ENCODE measurements at places on chromosomes 3 and 15.
A peak's percentile ranks its signal among the peaks of the same experiment; 100 is the strongest.

DNA sequence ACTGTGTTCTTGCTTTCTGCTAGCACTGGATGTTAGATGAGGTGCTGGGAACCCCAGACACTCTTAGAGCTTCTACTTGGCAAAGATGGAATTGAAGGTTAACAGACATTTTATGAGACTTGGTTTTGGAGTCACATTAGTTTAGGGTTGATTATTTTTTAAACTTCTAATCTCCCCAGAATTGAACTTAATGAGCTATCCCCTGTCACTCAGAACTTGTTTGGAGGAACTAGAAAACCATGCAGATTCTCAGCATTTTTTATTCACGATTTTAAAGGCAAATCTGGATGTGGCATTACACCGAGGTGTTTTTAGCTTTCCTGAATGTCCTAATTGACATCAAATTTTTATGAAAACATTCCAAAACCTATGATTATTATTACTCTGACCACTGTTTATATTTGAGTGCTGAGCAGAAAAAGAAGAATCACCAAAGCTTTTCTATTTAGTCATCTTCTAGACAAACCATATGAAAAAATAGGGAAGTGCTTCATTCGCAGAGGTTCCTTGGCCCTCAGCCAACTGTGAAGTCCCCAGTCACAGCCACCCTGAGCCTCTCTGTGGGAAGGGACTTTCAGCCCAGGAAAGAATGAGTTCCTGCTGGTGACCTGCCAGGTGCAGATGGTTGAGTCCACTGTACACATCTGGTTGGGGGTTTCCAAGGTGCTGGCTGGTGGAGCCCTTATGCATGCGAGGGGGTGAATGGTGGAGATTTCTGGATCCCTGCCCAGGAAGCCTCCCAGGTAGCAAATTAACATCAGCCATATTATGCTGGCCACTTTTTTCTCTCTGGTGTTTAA lies 196.0 kb upstream of the TOPAZ1 start:
- no peak for DNase-seq

- no peak for DNase-seq
These were observed 1.9 kb downstream of the CSK start for GRCh38 chr15:74783808-74784175.

- no peak for DNase-seq
These were observed 724.7 kb upstream of the ZNF385D start for GRCh38 chr3:22475665-22476240.

DNA sequence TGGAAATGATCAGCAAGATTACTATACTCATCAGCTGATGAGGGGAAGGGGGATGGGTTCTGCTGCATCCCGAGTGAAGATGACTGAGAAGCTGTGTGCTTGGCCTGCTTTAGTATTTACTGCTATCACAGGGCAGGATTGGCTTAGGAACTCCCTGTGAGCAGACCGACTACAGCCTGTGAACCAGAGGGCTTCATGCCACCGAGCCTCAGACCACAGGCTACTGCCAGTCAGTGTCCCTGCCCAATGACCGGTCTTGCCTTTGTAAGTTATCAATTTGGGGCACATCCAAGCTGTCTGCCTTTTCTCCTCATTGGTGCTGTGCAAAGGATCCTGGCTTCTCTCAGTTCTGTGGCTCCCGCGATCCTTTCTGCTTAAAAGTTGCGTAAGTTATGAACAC lies 71.5 kb downstream of the PDCD6IP start:
- DNase-seq: no peak

DNA sequence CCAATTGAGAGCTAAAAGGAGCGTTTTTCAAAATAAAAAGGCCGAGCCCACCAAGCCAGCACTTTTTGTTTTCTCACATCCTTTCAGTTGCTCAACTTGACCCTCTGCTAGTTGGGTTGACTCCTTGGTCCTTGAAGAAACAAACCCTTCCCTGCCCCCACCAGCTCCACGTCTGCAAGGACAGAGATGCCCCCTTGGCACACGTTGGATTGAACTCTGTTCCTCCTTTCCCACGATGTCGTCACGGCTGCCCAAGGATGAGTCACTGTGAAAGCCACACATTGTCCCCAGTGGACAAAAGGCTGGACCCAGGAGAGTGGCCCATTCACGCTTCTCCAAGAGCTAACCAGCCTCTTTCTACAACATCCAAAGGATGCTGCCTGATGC lies 43.0 kb upstream of the SPATA12 start:
- no peak for DNase-seq

GRCh38 chr3:72413228-72413627 lies 435.0 kb downstream of the SHQ1 start:
- DNase-seq: no peak

DNA sequence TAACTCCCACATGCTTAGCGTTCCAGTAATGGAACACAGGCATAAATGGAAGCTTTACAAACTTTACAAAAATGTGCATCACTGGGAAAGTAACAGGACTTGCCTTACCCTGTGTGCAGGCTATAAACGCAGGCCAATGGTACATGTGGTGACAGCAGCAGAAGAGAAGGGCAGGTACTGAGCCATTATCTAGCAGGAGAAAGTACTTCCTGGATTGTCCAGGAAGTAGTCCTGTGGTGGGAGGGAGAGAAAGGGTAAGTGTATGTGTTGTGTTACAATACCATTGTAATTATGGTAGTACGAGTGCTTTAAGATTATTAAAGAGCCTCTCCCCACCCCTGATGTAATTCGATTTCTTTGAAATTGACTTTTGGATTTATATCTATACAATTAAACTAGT lies 5.3 kb downstream of the ATP1B3 start:
- no peak for DNase-seq

DNA sequence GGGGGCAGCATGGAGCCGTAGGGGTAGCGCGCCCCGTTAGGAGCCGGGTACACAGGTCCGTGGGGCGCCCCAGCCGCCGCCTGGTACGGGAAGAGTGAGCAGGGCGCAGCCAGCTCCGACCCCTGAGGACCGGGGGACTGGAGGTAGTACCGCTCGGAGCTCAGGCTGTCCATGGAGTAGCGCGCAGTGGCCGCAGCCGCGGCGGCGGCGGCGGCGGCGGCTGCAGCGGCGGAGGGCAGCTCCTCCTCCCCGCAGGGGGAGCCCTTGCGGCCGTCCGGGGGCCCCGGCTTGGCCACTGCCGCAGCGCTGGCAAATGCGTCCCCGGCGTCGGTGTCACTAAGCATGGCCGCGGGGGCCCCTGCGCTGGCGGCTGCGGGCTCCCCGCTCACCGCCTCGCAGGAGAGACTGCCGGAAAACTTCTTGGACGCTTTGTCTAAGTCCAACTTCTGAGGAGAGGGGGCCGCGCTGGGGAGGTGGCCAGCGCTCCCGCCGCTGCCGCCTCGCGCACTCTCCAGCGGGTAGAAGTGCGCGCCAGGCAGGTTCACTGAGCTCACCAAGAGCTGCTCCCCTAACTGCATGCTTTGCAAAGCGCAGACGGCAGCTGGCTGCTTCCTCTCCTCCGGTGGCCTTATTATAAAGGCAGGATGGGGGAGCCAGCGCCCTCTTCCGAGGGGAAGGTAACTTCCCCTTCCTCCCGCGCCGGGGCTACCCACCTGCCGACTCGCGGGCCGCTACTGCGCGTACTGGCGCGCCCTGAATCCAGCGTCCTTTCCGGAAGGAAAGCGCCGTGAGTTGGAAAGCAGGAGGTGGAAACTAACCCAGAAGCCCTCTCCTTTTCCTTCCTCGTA lies at the start of gene EOMES:
EOMES (minus strand) TSS at position 607 of the 848 bp plus-strand sequence; CDS start at position 578, 29 bp downstream.
- DNase-seq: no peak

DNA sequence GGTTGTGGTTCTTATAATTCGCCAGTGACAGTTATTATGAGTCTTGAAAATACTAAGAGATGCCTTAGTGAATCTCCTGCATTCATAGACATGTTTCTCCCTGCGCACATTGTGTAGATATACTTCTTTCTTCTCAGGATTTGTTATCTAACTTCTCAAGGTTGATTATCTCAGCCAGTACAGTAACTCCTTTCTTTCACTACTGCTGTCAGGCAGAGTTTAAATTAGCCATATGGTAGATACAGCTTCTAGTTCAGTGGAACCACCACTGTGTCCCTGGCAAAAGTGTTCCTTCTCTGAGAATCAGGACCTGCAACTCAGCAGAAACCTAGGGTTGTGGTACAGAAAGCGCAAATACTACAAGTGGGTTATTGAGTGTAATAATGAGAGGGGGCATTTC lies 175.0 kb upstream of the SGO1 start:
- DNase-seq: no peak

- no peak for DNase-seq
These were observed 53.2 kb upstream of the FSTL1 start for GRCh38 chr3:120503727-120504616.

DNA sequence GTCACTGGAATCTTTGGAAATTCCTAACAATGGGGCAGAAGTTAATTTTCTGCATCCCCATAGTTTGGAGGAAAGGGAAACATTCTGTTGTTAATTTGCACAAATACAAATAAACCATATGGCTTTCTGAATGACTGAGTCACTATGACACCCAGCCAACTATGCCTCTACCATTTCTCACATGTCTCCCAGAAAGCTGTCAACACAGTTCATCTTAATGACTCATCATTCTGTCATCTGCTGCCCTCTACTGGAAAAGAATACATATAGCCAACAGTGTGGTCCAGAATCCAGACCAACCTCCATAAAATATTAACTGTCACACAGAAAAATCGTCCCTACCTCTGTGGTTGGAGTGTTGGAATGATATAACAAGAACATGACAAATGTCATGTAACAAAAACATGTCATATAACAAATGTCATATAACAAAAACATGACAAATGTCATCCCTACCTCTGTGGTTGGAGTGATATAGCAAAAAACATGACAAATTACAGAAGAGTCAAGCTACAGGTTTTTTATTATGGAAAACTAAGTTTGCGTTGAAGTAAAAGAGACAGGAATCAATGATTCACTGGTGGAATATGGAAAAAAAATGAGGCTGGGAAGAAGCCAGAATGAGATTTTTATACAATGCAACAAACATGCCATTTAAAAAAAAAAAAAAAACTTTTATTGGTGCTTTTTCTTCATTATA lies 47.7 kb upstream of the GYG1 start:
- peak; percentile 40 for DNase-seq

DNA sequence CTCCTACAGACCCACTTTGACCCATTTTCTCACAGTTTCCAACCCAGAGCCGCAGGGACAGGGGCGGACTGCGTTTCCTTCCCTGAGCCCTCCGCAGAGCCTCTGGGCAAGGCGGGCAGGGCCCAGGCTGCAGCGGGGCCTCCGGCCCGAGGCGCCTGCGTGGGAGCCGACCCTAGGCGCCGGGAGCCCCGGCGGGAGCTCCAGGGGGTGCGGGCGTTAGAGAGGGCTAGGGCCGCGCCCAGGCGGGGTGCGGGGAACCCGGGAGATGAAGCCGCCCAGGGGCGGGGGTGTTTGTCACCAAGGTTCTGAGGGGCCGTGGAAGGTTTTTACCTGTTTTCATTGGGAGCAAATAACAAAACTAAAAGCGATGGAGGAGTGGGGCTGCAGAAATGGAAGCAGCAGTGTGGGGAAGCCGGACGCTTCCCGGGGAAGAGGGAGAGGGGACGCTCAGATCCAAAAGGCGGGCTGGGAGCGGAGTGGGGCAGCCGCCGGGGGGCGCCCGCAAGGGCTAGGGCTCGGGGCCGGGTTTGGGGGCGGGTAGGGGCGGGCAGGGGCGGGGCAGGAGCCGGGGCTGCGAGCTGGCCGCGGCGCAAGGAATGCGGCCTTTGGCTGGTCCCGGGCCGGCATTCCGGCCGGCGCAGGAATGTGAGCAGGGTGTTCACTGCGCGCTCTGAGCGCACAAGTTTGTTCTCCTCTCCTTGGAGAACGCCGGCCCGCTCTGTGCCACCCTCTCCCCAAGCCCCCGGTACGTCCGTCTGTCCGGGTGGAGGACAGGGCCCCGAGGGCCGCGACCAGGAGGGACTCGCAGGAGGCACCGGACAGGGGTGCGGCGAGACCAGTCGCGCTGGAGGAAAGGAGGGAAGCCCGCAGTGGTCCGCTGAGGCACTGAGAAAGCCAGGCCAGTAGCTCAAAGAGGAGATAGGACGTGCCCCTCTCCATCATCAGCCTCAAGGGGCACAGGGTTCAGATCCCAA lies 61.1 kb downstream of the AMOTL2 start:
- DNase-seq: no peak

- peak; percentile 2 for DNase-seq
These were observed 658.2 kb upstream of the LMCD1 start for GRCh38 chr3:7843441-7843840.

DNA sequence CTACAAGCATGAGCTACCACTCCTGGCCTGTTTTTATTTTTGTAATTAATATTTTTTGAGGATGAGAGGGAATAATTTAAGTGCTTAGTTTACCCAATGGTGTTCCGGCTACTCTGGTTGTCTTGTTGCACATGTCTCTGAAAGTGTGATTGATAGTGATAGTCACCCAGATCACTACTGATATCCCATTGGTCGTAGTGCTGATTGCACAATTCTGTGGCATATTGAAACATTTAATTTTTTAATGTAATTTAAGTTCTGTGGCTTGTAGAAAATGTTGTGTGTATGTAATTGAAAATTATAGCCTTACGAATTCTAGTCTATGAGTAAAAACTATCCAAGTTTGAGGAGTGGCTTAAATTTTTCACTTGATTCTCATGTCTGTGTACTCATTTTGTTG lies 11.9 kb downstream of the ARIH2 start:
- DNase-seq: no peak

DNA sequence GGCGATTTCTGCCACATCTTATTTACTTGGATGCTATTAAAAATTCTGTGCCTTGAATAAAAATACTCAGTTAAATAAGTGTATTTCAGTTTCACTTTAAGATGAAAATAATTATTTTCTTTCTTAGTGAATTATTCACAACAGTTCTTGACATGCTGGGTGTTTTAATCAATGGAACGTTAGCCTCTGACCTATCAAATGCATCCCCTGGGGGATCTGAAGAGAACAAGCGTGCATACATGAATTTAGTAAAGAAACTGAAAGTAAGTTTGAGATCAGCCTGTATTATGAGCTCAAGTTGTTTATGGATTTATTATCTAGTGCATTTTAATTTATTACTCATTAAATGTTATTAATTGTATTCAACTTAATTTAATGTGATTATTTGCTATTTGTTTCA lies 597 bp downstream of the P2RY12 start:
- no peak for DNase-seq

- DNase-seq: no peak
These were observed 174.3 kb upstream of the BCL6 start for GRCh38 chr3:187919544-187919943.

GRCh38 chr15:73550190-73550589 lies 83.0 kb downstream of the NPTN start:
- no peak for DNase-seq

DNA sequence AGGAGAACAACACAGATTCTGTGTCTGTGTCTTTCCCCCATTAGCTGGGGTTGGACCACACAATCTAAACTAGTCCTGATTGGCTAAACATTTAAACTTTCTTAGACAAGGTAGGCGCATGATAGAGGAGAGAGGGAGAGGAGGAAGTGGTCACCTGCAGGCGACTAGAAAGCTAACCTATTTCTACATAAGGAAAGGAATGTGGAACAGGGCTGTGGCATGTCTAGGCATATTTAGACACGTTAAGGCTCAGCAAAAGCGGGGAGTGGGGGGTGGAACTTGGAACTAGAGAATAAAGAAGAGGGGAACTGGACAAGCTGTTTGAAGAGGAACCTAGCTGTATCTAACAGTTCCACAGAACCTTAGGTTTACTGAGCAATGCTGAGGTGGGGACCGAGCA lies 12.8 kb downstream of the LRRC28 start:
- no peak for DNase-seq
